ENCODE measurements at places on chromosomes 2 and 18. TPM values are rescaled to one million over a fixed set of nuclear protein-coding genes. Genes with fewer than 3 reads are reported as not detected.

The FTCDNL1 gene
- 2.9 TPM for polyA plus RNA-seq

The SULT1C2 gene
- 0.95 TPM for polyA plus RNA-seq

The CNGA3 gene
- polyA plus RNA-seq, result 7.5 TPM

The DSC3 gene
- polyA plus RNA-seq, result 0.78 TPM

The KLF7 gene
- 24.4 TPM for polyA plus RNA-seq

The GALNT5 gene
- polyA plus RNA-seq, result 0.08 TPM

The DSG1 gene
- 0.17 TPM for polyA plus RNA-seq

The MALT1 gene
- 18.2 TPM for polyA plus RNA-seq

The TCF23 gene
- polyA plus RNA-seq, result 0.14 TPM

The DCC gene
- 27.3 TPM for polyA plus RNA-seq

The GORASP2 gene
- polyA plus RNA-seq, result 71.2 TPM

The SDC1 gene
- 7.7 TPM for polyA plus RNA-seq

The ACSL3 gene
- polyA plus RNA-seq, result 101 TPM

The SPC25 gene
- polyA plus RNA-seq, result 10.4 TPM

The LRRC30 gene
- not detected for polyA plus RNA-seq

The AGXT gene
- polyA plus RNA-seq, result not detected

The GREB1 gene
- 12.8 TPM for polyA plus RNA-seq

The MAPK4 gene
- 23.4 TPM for polyA plus RNA-seq

The CGREF1 gene
- polyA plus RNA-seq, result 48.0 TPM

The DLGAP1 gene
- polyA plus RNA-seq, result 28.7 TPM
